ENCODE measurements at places on chromosomes 3 and 15.

DNA sequence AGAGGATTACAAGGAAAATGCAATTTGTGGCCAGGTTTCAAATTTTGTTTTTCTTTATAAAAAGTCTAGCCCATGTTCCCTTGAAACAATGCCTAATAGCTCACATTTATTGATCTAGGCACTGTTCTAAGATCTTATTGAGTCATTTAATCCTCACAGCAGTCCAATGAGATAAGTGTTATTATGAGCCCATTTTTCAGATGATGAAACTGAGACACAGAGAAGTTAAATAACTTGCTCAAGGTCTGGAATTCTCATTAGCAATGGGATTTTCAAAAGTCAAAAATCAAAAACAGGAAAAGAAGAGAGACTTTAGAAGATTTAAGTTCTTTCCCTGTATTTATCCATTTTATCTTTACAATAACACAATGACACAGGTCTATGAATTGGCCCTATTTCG is 90.0 kb upstream of the COL6A5 start:
- no peak for DNase-seq

DNA sequence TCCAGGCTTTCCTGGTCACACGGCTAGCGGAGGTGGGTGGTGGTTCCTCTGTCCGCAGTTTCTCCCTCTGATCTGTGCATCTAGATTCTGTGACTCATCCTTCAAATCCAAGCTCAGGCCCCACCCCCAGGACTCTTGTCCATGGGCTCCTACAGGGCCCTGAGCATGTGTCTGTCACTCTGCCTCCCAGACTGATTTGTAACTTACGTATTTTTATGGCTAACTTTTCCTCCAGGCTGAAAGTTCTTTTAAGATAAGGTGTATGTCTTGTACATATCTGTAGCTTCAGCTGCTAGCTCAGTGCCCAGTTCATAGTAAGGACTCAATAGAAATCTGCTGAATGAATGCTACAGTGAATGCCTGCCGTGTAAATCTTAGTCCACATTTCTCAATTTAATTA is 8.0 kb downstream of the ESYT3 start:
- no peak for DNase-seq

DNA sequence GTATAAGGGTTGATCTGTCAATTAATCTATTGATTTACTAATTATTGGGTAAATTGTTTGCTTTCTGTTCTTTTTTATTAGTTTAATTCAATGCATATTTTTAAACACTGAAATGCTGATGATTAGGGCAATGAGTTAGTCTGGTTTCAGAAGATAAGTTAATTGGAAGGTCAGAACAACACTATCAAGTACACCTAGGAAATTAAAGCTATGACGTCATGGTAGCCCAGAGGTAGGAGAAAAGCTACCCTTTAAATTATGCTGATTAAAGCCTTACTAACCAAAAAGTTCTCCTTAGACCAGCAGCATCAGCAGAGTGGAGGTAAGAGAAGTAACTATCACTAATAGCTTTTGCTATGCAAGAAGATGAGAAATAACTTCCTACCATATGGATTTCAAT is 770.4 kb upstream of the ARPP21 start:
- no peak for DNase-seq

- no peak for DNase-seq
Observed at GRCh38 chr3:122977746-122978466, 49.7 kb downstream of the SEMA5B start.

- DNase-seq = no peak
Observed at GRCh38 chr3:30253832-30254231, 352.6 kb upstream of the TGFBR2 start.

- DNase-seq = no peak
Observed at GRCh38 chr3:177126015-177126773, 71.1 kb downstream of the TBL1XR1 start.

GRCh38 chr3:82274897-82275296 is 513.5 kb upstream of the GBE1 start:
- DNase-seq = no peak

GRCh38 chr3:75129101-75129500 is 514.6 kb upstream of the CNTN3 start:
- DNase-seq = no peak

DNA sequence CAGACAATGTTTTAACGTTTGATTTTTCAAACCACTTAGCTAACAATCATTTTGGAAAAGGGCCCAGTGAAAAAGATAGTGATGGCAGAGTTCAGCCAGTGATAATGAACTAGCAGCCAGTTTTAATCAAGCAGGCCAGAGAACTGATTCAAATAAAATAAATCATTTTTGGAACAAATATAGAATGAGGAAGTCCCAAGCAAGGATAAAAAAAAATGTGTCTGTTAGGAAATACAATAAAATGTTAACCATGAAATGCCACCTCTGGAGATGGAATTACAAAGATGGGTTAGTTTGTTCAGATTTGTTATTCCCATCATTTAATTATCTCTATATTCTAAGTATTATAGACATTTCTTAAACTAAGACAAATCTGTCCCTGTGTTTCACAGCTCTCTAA is 1.1 kb downstream of the HERC1 start:
- DNase-seq = no peak

GRCh38 chr15:85691350-85692240 is 103.1 kb downstream of the KLHL25 start:
- no peak for DNase-seq

GRCh38 chr15:31758126-31758525 is 272.2 kb upstream of the CHRNA7 start:
- DNase-seq = no peak

GRCh38 chr15:62578546-62578945 is 413.5 kb upstream of the C2CD4B start:
- no peak for DNase-seq

GRCh38 chr3:33124638-33125037 is 10.8 kb downstream of the CRTAP start:
- DNase-seq = no peak

- peak; percentile 10 for DNase-seq
Observed at GRCh38 chr15:34436956-34437442, 609 bp downstream of the GOLGA8A start.

- no peak for DNase-seq
Observed at GRCh38 chr15:80533790-80534333, 129.7 kb downstream of the ARNT2 start.

GRCh38 chr3:141487521-141488252 is 860 bp downstream of the RASA2 start:
- DNase-seq = peak; percentile 64

DNA sequence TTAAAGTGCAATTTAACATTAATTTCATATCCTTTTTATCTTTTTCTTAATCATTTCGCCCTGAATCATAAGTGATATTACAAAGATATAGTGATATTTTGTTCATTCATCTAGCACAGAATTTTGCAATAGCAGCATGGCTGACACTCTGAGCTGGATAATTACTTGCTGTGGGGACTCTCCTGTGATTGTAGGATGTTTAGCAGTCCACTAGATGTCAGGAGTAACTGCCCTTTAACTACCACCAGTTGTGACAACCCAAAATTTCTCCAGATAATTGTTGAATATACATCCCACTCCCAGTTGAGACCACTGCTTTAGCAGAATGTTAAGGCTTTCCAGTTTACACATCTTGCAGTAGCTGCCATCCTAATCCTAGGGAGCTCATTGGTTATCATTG is 196.8 kb upstream of the MBNL1 start:
- no peak for DNase-seq

DNA sequence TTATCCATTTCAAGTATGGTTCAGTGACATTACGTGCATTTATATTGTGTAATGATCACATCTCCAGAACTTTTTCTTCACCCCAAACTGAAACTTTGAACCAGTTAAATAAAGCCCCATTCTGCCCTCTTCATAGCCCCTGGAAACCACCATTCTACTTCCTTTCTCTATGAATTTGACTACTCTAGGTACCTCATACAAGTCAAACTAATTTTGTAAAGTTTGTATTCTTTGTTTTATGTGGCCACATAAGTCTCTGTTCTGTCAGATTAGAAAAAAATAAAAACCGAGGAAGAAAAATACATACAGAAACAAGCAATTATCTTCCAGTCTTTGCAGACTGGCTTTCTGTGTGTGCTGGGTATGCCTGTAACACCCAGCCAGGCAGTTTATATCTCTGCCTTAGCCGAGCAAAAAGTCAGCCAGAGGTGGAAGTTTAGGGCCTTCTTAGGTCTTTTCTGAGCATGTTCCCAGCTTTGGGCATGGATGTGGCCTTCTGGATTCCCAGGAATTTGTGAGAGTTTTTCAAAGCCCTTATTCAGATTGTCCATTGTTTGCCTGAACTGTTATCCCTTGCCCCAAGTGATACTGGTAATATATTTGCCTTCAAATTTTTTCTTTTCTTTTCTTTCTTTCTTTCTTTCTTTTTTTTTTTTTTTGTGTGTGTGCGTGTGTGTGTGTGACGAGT is 6.0 kb upstream of the GRAMD1C start:
- DNase-seq = no peak

- DNase-seq = no peak
Observed at GRCh38 chr3:56720849-56721248, 37.8 kb upstream of the TASOR start.

DNA sequence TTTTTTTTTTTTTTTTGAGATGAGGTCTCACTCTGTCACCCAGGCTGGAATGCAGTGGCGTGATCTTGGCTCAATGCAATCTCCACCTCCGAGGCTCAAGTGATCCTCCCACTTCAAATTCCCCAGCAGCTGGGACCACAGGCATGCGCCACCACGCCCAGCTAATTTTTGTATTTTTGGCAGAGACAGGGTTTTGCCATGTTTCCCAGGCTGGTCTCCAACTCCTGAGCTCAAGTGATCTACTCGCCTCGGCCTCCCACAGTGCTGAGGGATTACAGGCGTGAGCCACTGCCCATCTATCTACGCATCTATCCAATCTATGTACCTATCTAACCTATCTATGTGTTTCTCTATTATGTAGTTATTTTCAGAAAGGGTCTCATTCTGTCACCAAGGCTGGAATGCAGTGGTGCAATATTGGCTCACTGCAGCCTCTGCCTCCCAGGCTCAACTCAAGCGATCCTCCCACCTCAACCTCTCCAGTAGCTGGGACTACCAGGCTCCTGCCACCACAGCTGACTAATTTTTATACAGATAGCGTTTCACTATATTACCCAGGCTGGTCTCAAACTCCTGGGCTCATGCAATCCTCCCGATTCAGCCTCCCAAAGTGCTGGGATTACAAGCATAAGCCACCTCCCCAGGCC is 20.2 kb upstream of the GPX1 start:
- no peak for DNase-seq

- no peak for DNase-seq
Observed at GRCh38 chr15:97077975-97078374, 747.5 kb downstream of the NR2F2 start.

- DNase-seq = no peak
Observed at GRCh38 chr15:72785432-72785831, 1.9 kb upstream of the ADPGK start.

- no peak for DNase-seq
Observed at GRCh38 chr3:184559336-184559735, 2.2 kb upstream of the EPHB3 start.

- DNase-seq = no peak
Observed at GRCh38 chr3:51110586-51110985, 274.5 kb upstream of the MANF start.

- no peak for DNase-seq
Observed at GRCh38 chr3:148203297-148204010, 494.2 kb upstream of the AGTR1 start.

DNA sequence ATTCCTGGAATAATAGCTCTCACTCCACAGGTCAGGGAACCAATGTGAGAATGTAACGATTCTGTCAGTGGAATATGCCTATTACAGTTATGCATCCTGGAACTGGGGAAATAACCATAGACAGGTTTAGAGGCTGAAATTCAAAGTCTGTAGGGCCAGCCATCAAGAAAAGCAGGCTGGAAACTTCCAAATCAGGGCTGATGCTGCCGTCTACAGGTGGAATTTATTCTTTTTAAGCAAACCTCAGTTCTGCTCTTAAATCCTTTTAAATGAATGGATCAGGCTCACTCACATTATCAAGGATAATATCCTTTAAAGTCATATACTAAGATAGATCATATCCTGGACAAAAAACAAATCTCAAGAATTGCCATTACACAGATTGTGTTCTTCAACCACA is 699.8 kb downstream of the NR2F2 start:
- DNase-seq = no peak

DNA sequence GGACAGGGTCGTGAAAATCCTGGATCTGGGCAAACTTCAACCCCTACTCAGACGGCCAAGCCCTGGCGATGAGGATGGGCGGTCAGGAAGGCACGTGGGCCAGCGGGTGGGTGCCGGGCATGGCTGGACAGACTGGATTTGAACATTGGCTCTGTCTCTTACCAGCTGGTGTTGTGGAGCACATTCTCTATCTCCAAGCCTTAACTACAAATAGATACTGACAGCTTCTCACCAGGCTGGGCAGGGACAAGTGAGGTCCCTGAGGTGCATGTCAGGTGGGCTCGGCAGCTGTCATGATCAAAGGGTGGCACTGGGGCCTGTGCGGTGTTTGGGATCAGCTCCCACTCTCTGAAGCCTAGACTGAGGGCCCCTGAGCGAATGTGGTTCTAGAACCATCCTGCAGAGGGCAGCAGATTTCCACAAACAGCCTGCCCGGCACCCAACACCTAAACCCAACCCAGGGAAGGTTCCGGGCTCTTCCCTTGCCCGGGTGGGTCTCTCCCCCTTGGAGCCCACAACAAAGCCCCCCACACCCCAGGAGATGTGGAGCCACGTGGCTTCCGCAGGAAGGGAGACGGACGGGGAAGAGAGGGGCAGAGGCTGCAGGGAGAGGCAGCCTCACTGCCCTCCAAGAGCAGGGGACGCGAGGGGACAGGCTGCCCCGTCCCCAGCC is 58.4 kb downstream of the RGMA start:
- DNase-seq = peak; percentile 36

DNA sequence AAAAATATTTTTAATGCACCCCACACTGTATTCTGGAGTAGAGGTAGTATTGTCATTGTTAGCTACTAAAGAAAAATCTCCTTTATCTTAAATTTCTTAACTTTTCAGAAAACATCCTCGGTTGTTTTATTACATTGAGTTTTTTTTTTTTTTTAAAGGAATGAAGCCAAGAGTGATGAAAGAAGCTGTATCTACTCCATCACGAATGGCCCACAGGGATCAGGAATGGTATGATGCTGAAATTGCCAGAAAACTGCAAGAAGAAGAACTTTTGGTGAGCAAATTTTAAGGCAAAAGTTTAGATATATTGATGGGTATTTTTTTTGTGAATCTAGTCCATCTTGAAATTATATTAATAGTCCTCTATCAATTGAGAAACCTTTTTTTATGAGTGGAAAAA is 49.7 kb upstream of the UTS2B start:
- no peak for DNase-seq

- DNase-seq = peak; percentile 28
Observed at GRCh38 chr3:27880969-27881892, 159.1 kb upstream of the EOMES start.

- no peak for DNase-seq
Observed at GRCh38 chr15:47293466-47294162, 423.7 kb upstream of the SEMA6D start.

GRCh38 chr3:194814878-194815357 is 129.2 kb downstream of the FAM43A start:
- no peak for DNase-seq

Data from stimulated activated CD8-positive, alpha-beta memory T cell treated with anti-CD3 and anti-CD28 coated beads, Interleukin-7, amount 100 ng/mL, for 1 hour (primary cell).